Breast epithelium (tissue), 4 donors: ENCODE measurements at places on chromosomes 2 and 18.

- no peak for DNase-seq
Observed at GRCh38 chr18:50579061-50579774, 19.3 kb downstream of the MAPK4 start.

DNA sequence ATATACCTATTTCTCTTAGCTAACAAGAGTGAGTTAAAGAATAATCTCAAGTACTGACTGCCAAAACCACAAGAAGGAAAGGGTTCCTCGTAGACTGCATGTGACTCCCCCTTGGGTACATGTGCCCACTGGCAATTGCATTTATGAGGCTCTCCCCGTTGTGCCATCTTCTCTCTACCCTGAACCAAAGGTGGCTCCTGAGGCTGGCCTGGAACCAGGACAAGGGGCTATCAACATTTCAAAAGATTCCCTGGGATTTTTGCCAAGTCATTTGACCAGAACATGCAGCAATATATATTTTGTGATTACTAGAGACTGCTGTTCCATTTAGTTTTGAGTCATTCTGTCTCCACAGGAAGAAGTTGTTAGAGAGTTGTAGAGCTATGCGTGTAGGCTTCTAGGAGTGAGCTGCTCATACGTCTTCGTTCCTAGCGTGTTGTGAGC, 45.8 kb downstream of the LAMA3 start:
- no peak for DNase-seq

GRCh38 chr2:241373446-241373845, 17.4 kb downstream of the FARP2 start:
- no peak for DNase-seq

DNA sequence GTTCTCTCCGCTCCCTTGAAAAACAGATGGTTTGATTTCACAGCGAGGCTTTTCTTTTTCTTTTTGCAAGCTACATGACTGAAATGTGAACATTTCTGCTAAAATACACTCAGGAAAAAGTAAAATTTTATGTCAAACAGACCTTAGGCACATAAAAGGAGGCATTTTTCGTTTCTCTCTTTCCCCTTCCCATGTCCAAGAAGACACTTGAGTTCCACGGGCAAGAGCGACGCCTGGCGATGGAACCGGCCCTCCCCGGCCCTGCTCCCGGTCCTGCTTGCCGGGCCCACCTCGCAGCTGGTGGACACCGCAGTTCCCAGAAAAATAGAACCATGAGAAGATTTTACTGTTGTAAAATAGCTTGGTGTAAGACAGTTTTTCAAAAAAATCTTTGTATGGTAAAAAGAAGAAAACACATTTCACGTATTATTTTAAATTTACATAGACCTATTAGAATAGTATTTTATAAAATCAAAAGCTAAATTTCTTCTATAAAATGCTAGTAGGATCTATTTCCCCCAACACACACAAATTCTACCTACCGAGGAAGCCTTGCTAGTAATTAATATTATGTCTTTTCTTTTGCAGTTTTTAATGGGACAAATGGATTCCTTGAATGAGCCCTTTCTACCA, 2.3 kb upstream of the ALKAL2 start:
- peak; percentile 38 for DNase-seq
